ENCODE measurements at places on chromosomes 6 and 20.

DNA sequence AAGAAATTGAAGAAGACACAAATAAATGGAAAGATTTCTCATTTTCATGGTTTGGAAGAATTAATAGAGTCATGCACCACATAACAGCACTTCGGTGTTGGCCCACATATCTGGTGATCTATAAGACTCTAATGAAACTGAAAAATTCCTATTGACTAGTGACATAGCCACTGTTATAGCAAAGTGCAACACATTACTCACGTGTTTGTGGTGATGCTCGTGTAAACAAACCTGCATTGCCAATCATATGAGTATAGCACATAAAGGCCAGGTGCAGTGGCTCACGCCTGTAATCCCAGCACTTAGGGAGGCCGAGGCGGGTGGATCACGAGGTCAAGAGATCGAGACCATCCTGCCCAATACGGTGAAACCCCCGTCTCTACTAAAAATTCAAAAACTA, 84.4 kb upstream of the STMND1 start:
- DNase-seq, result no peak

- no peak for DNase-seq
Observed at GRCh38 chr6:3777730-3778461, 26.4 kb upstream of the PXDC1 start.

DNA sequence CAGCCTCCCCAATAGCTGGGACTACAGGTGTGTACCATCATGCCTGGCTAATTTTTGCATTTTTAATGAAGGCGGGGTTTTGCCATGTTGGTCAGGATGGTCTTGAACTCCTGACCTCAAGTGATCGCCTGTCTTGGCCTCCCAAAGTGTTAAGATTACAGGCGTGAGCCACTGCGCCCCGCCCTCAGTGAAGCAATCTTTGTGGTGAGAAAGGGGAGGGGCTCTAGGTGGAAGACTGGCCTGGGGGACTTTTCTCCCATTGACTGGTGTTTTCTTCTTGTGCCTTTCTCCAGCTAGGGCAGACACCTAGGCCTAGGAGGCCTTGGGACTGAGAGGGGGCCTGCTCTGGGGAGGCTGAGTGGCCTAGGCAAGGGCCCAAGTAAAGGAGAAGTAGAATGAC, 84.1 kb downstream of the DNAAF9 start:
- no peak for DNase-seq

DNA sequence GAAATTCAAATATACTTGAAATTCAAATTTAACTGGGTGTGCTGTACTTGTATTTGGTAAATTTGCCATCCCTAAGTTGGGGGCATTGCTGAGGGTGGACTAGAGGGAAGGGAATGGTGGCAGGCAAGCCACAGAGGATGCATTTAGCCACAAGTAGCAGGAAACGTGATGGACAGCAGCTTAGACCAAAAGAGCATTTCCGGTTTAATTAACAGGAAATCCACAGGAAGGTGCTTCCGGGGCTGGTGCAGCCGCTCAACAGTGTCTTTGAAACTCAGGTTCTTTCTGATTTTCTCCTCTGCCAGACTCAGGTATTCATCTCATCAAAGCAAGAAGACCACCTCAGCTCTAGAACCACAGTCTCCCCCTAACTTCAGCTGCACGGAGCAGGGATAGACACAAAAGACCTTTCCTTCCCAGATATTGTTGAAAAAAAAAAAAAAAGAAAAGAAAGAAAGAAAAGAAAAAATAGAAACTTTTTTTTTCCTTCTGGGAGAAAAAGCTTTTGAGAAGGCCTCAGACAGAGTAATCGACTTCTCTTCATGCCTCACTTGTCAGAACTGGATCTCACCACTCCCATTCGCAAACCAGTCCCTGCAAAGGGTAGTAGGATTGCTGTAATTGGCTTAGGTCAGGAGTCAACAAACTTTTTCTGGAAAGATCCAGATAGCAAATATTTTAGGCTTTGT, 8.0 kb upstream of the BCAS1 start:
- DNase-seq, result no peak

- no peak for DNase-seq
Observed at GRCh38 chr6:41283600-41283999, 2.9 kb downstream of the TREM1 start.
